ENCODE measurements at places on chromosomes 12 and 14. TPM values are rescaled to one million over a fixed set of nuclear protein-coding genes. Genes with fewer than 3 reads are reported as not detected.

The KLHL33 gene
- total RNA-seq = 0.04 TPM

The SERPINA9 gene
- not detected for total RNA-seq

The RPGRIP1 gene
- 0.59 TPM for total RNA-seq

The TMEM132C gene
- 0.22 TPM for total RNA-seq

The FAM181A gene
- not detected for total RNA-seq

The B3GNT4 gene
- 1.0 TPM for total RNA-seq

DNA sequence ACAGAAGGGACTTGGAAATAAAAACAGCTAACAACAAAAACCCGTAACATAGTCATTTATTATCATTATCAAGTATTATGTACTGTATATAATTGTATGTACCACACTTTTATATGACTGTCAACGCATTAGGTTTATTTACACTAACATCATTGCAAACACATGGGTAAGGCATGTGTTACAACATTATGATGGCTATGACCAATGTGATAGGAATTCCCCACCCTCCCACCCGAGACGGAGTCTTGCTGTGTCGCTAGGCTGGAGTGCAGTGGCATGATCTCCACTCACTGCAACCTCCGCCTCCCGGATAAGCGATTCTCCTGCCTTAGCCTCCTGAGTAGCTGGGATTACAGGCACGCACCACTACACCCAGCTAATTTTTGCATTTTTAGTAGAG, 82.6 kb downstream of the ERC1 start:
- DNase-seq = no peak

GRCh38 chr12:4014444-4014843, 141.2 kb upstream of the PARP11 start:
- no peak for DNase-seq

- DNase-seq = no peak
Measured at GRCh38 chr12:19243551-19243950, 114.0 kb downstream of the PLEKHA5 start.

GRCh38 chr14:53601409-53601808, 355.2 kb downstream of the BMP4 start:
- no peak for DNase-seq

Data from H9 (cell line).